ENCODE measurements at places on chromosomes 7 and 10. TPM values are rescaled to one million over a fixed set of nuclear protein-coding genes. Genes with fewer than 3 reads are reported as not detected.

GRCh38 chr7:2460641-2461040, 15.6 kb downstream of the GRIFIN start:
- no peak overlapping the region for H3K4me3 ChIP-seq
- DNase-seq, result no peak
- no peaks in the 10 kb centered on the region for H3K27me3 ChIP-seq
- H3K36me3 ChIP-seq, result no peaks in the 10 kb centered on the region
- no peaks in the 10 kb centered on the region for H3K4me1 ChIP-seq

- no peaks in the 10 kb centered on the region for H3K4me1 ChIP-seq
- DNase-seq, result no peak
- H3K36me3 ChIP-seq, result no peaks in the 10 kb centered on the region
- no peak overlapping the region for H3K27ac ChIP-seq
- H3K27me3 ChIP-seq, result no peaks in the 10 kb centered on the region
- H3K4me3 ChIP-seq, result no peak overlapping the region
Measured at GRCh38 chr10:94023906-94024305, 30.2 kb downstream of the PLCE1 start.

The GLI3 gene
- polyA plus RNA-seq, result 0.92 TPM

The CUTC gene
- polyA plus RNA-seq, result 19.1 TPM

The CC2D2B gene
- polyA plus RNA-seq, result 0.80 TPM

Measured in kidney (tissue), 22 donors.